ENCODE measurements at places on chromosomes 2 and 18.

GRCh38 chr18:75472396-75472795 lies 44.9 kb upstream of the SMIM21 start:
- DNase-seq = peak; percentile 21

DNA sequence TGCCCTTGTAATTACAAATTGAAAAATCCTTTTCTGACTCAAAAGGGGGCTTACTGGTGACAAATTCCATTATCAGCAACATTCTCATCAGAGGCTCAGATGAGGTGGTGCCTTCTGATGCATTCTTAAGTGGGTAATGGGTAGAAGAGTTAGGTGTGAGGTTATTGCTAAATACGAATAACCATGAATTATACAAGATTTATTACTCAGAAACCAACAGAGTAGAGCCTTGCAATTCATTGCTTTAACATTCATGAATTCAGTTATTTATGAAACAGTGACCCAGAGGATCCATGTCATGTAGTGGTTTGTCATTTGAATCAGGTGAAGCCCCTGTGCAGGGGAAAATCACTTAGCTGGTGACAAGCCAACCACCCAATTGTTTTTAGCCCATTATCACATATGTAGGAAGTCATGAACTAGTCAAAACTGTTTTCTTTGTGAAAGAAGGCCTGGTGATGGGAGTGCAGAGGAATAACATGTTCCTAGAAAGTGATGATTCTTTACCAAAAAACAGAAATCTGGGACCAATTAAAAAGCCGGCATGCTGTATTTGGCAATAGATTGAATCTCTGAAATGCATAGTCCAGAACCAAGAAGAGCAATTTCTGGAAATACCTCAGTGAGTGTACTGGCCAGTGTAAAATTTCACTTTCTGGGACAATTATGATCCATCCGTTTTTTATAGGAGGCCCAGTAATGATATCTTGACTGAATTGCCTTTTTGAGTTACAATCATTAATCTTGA lies 70.2 kb downstream of the CRIM1 start:
- DNase-seq = no peak

GRCh38 chr2:60335533-60336237 lies 217.8 kb downstream of the BCL11A start:
- peak; percentile 59 for DNase-seq

- DNase-seq = no peak
These were observed 40.5 kb downstream of the HPCAL1 start for GRCh38 chr2:10343191-10343590.

DNA sequence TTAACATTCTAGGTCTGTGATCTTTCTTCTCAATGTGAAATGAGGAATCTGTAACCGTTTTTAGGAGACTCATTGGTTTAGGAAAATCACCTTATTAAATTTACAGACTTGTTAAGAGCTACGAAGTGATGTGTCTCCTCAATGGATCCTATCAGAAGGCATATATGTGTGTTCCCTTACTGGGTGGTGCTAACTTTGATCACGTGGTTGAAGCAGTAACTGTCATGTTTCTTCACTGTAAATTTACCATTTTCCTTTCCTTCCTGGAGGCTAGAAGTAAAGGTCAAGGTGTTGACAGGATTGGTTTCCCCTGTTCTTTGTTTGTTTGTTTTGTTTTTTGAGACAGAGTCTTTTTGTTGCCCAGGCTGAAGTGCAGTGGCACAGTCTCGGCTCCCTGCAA lies 1.4 kb upstream of the MTHFD2 start:
- DNase-seq = no peak
